ENCODE measurements at places on chromosomes 4 and X. TPM values are rescaled to one million over a fixed set of nuclear protein-coding genes. Genes with fewer than 3 reads are reported as not detected.

SPIN4 gene
- 9.4 TPM for total RNA-seq

VEGFC gene
- total RNA-seq, result not detected

PDGFRA gene
- under 0.01 TPM for total RNA-seq

AADAT gene
- total RNA-seq, result 2.2 TPM

TMPRSS11A gene
- total RNA-seq, result not detected

ARHGEF9 gene
- 11.8 TPM for total RNA-seq

TBCK gene
- 27.7 TPM for total RNA-seq

CXCL5 gene
- not detected for total RNA-seq

DAPP1 gene
- 15.9 TPM for total RNA-seq

SPANXB1 gene
- total RNA-seq, result not detected

CDS1 gene
- under 0.01 TPM for total RNA-seq

CYSLTR1 gene
- 11.8 TPM for total RNA-seq

ANK2 gene
- under 0.01 TPM for total RNA-seq

SLC9A7 gene
- 84.0 TPM for total RNA-seq

CYLC1 gene
- total RNA-seq, result not detected

QRFPR gene
- not detected for total RNA-seq

FOXR2 gene
- total RNA-seq, result not detected

IGBP1 gene
- 84.3 TPM for total RNA-seq

POU3F4 gene
- under 0.01 TPM for total RNA-seq

LNX1 gene
- 1.6 TPM for total RNA-seq

SSX2B gene
- total RNA-seq, result not detected

CLGN gene
- total RNA-seq, result 1.3 TPM

CT45A5 gene
- total RNA-seq, result not detected

TRIM75 gene
- total RNA-seq, result not detected

RGS12 gene
- 26.4 TPM for total RNA-seq

CAPN6 gene
- under 0.01 TPM for total RNA-seq

RTL5 gene
- total RNA-seq, result 4.6 TPM

RNF212 gene
- 1.1 TPM for total RNA-seq

HPRT1 gene
- total RNA-seq, result 10.2 TPM

TBC1D8B gene
- 1.1 TPM for total RNA-seq

SPATA4 gene
- total RNA-seq, result not detected

IL9R gene
- 4.6 TPM for total RNA-seq

PPEF2 gene
- under 0.01 TPM for total RNA-seq

ARAF gene
- 40.7 TPM for total RNA-seq

FGF5 gene
- not detected for total RNA-seq

ZMAT1 gene
- total RNA-seq, result 4.6 TPM

ABLIM2 gene
- total RNA-seq, result under 0.01 TPM

RNF150 gene
- 4.0 TPM for total RNA-seq

TMPRSS11F gene
- not detected for total RNA-seq

SLC10A6 gene
- under 0.01 TPM for total RNA-seq

PAGE2 gene
- not detected for total RNA-seq

OCIAD2 gene
- total RNA-seq, result 10.5 TPM

GAGE12E gene
- not detected for total RNA-seq

RAB41 gene
- total RNA-seq, result not detected
